Fibroblast of skin of left biceps (primary cell): ENCODE measurements at places on chromosomes 6 and 20.

DNA sequence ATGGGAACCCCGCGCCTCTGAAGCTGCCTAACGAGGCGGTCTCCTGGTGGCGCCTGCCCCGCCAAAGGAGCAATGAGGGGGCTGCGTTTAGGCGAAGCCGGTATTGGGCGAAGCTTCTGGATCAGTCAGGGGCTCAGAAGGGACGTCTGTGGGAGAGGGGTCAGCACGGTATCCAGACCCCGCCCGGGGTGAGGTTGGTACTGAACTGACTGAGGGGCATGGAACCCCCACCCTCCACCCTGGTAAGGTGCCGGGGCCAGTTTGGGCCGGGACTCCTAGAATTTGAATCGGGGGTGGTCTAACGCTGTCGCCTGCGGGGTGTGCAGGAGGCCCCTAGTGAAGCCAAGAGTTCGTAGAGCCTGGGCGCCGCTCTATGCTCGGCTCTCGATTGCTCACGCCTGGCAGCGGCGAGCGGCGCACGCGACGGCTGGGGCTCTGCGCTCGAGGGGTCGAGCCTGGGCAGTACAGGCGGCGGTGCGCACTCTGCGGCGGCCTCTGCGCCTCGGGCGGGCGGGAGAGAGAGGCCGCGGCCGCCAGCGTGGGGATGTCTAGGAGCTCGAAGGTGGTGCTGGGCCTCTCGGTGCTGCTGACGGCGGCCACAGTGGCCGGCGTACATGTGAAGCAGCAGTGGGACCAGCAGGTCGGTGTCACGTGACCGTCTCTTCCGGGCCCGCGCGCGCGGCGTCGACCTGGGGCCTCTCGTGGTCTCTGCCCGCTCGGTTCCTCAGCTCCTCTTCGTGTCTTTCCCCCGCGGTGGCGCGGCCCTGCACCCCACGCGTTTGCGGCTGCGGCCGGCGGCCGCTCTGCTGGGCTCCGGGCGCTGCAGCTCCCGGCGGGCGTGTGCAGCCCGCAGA, at the start of the genes KAT14 and PET117:
Gene KAT14 (plus strand): TSS at position 452 of the 854 bp plus-strand sequence. CDS start 4,798 bp downstream, outside the sequence.
Gene PET117 (plus strand): TSS at position 452 of the 854 bp plus-strand sequence. CDS start 93 bp downstream, at position 545.
- peak; percentile 88 for DNase-seq

GRCh38 chr6:105178110-105178509, 1.7 kb downstream of the POPDC3 start:
- peak; percentile 76 for DNase-seq

DNA sequence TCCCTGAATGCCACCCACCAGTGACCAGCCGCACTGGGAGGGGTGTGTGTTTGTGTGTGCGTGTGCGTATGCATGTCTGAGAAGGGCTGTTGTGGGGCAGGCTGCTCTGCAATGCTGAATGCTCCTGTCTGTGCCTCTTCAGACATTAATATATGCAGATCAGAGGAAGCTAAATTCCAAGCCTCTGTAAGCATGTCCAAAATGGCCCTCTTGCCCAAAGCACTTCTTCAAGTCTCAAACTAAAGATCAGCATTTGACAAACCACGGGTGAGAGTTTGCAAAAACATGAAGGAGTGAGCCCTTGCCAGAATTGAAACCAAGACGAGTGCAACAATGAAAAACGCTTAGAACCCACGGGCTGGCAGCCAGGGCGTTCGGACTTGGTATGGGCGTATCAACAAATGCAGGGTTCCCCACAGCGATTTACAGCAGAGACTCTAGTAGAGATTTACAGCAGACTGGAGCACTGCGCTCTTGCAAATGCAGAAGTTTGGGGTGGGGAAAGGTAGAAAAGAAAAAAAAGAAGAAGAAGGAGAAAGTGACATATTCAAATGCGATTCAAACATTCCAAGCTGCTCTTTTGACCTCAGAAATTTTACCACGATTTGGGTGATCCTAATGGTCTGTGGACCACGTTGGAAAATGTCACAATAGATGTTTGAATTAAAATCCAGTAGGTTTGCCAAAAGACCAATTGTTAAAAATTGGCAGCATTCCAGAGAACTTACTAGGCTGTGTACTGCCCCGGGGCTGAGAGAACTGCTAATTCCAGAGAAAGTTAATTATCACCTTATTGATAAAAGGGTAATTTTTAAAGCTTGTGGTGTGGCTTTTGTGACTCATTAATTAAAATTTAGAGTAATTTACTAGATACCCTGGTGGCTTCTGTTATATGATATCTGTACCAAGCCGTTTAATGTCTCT, 3.5 kb downstream of the SCML4 start:
- no peak for DNase-seq

GRCh38 chr6:12258591-12259075, 31.5 kb upstream of the EDN1 start:
- DNase-seq: no peak

GRCh38 chr6:39083231-39083634, 31.8 kb downstream of the SAYSD1 start:
- no peak for DNase-seq

DNA sequence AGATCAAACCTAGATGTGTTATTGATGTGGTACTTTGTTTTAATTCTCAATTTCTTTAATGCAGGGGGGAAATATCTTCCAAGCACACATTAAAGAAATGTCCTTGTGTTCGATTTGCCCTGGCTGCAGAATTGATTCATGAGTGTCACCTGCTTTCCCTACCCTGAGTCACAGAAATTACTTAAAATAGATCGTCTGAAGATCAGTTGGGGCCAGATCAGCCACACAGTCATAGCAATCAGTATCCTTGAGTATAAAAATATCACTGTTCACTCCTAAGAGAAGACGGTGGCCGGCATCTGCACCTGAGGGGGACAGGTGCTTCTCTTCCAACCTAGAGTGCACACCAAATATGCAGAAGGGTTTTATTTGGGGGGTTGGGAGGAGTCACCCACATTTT, 115.2 kb upstream of the RIN2 start:
- DNase-seq: no peak

DNA sequence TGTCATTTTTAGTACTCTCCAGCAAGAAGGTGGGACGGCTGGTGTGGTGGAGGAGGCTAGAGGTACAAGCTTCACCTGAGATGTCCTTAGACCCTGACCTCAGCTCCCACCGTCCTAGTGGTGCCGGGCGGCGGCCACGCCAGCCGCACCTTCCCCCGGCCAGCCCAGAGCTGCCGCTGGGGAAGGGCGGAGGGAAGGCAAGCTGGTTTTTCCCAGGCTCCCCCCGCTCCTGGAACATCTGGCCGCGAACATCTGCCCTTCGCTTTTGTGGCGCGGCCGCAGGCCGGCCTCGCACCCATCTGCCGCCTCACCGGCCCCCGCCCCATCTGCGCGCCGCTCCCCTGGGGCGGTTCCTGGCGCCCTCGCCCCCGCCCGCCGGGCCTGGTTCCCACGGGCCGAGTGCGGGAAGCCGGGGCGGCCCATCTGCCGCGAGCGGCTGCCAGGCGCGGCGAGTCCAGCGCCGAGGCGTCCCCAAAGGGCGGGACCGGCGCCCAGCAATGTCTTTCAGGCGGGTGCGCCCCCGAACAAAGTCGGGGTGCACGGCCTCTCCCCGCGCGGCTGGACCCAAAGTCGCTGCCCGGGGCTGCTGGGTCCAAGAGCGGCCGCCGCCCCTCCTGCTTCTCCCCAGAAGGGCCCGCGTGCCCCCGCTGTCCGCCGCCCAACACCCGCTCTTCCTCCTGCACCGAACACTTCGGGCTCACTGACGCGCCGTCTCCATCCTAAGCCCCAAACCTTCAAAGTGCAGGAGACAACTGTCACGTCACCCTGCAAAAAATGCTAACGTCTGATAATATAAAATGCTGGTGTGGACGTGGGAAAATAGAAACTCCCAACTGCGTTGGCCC, 17.3 kb upstream of the ID1 start:
- DNase-seq: no peak

DNA sequence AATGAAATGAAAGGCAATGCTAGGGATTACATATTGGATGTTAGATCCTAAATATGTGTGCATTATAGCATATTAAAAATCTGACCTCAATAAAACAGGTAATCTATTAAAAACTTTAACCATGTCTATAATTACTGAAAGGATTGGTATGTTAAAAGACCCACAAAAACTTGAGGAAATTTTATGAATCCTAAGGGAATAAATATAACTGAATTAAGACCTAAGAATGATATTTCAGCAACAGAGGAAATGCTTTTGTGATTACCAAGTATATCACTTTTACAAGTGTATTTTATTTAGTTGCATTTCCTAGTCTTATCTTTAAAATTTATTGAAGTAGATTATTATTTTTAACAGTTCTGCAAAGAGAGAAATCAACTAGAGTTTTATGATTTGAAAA, 571.5 kb downstream of the HDGFL1 start:
- DNase-seq: peak; percentile 29

DNA sequence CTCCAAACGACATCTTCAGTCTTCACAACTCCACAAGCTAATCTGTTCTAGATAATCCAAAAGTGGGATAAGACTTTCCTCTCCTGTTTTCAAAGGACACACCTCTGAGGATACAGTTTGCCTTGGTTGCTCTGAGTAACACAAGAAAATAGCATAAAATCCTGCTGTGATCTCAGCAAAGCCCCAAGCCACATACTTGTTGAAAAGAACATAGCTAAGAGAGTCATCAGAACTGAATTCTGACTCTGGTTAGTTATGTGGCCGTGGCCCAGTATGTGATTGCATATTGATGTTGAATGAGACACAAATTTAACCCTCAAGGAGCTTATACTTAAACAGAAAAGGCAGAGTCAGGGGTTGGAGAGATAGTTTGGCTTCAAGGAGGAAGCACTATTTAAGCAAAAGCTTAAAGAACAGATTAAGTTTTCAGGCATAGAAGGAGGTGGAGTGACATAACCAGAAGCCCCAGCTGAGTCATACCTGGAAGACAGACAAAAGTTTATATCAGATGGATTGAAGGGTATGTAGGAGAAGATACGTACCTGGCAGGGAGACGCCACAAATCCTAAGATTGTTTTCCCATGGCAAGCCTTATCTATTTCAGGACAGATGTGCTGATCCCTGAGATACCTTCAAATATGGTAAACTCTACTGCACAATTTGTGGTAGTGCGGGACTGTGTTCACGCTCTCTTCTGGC, 41.2 kb downstream of the OPN5 start:
- no peak for DNase-seq

GRCh38 chr20:58838174-58838573, 12.5 kb downstream of the GNAS-AS1 start:
- no peak for DNase-seq

DNA sequence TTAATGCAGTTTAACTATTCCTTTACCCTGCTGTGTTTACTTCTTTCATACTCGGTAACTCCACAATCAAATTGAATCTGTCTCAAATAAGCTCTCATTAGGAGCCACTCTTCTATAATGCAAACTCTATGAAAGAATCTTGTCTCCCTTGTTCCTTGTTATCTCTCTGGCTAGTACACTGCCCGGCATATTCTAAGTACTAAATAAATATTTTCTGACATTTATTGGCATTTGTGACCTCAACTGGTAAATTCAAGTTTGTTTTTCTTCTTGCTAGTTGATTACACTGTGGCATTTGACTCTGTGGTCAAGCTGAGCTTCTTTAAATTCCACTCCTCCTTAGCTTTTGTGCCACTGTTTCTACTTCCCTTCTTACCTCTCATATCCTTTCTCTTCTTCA, 237.6 kb upstream of the KHDRBS2 start:
- DNase-seq: no peak

DNA sequence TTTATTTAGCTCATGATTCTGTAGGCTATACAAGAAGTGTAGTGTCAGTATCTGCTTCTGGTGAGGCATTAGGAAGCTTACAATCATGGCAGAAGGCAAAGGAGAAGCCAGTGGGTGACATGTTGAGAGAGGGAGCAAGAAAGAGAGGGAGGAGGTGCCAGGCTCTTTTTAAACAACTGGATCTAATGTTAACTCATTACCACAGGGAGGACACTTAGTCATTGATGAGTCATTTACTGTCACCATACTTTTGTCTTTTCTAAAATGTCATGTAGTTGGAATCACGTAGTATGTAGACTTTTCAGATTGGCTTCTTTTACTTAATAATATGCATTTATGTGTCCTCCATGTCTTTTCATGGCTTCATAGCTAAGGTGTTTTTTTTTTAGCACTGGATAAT, 58.1 kb downstream of the NUS1 start:
- no peak for DNase-seq

DNA sequence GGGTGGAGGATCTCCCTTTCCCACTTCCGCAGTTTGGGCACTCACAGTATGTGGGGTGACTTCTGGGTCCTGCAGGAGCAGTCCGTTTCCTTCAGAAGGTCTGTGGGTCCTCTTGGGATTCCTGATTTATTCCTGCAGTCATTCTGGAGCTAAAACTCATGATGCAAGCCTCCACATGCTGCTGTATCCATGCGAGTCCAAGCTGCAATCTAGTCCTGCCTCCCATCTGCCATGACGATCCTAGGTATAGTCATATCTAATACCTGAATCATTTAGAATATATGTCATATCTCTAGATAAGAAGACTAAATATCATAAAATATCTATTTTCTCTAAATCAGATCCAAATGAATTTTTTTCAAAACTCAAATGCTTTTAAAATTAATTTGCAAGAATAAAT, 103.4 kb upstream of the AHI1 start:
- no peak for DNase-seq

GRCh38 chr6:125207956-125208355, 54.4 kb downstream of the TPD52L1 start:
- no peak for DNase-seq

- DNase-seq: no peak
These were observed 122.3 kb downstream of the QRSL1 start for GRCh38 chr6:106751501-106752252.

GRCh38 chr6:4516206-4516605, 260.0 kb upstream of the CDYL start:
- DNase-seq: no peak

GRCh38 chr6:2117447-2117846, 128.0 kb downstream of the GMDS start:
- no peak for DNase-seq

- no peak for DNase-seq
These were observed 568.7 kb upstream of the RNF217 start for GRCh38 chr6:124393536-124393935.

DNA sequence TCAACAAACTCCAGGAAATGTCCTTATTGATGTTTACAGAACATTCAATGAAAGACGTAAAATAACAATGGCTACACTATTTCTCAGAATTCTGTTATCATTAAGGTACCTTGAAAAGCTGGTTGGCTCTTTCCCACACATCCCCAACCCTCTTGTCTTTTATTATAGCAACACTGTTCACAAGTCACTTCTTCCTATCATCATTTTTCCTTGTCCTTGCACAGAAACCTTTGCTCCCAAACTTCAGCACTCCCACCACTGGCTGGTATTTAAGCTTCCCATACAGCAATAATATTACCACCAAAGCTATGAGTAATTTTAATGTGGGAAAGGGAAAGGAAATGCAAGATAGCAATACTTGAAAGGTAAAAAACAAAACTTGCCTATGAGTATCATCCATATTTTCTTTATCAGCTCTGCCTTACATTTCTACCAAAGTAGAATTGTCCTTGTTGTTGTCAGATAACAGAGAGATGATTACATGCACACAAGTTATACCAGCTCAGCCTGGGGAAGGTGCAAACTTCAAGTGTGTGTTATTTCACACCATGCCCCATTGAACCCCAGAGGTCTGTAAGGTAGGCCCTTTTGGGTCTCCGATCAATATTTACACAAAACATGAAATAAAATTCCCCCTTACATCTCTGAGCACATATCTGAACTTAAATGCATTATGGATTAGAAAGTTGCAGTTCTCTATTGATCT, 32.2 kb downstream of the ARHGAP18 start:
- DNase-seq: no peak

GRCh38 chr6:107576852-107577251, 86.9 kb downstream of the SOBP start:
- DNase-seq: no peak
